ENCODE measurements at places on chromosomes 11 and 22.

DNA sequence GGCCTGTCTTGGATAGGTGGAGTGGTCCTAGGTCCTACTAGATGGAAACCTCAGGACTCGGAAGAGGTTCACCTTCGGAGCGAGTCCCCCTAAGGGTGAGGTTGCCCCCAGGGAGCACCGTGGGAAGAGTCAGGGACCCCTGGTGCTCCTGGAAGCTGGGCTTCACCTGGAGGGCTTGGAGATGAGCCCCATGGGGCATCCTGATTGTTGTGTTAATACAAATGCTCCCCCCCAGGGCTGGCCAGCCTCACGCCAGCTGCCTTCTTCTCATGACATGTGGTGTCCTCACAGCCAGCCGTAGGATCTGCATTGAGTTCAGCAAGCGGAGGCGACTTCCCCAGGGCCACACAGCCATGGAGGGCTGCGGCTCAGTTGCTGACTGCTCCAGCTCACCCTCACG is 1487.5 kb downstream of the BRD1 start:
- no peak for DNase-seq

DNA sequence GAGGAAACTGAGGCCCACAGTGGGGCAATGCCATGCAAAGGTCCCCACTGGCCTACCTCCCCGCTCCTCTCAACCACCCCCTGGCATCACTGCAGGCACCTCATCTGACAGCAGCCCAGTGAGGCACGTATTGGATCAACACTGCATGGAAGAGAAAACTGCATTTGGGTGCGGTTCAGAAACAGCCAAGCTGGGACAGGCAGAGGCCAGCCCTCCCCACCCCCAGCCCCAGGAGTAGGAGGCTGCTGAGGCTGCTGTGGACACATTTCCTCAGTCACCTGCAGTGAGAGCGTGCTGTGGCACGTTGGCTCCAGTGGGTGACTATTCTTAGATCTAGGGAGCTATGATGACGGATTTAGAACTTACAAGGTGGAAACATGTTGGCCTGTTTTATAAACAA is 63.7 kb downstream of the KCNC1 start:
- DNase-seq, result no peak

DNA sequence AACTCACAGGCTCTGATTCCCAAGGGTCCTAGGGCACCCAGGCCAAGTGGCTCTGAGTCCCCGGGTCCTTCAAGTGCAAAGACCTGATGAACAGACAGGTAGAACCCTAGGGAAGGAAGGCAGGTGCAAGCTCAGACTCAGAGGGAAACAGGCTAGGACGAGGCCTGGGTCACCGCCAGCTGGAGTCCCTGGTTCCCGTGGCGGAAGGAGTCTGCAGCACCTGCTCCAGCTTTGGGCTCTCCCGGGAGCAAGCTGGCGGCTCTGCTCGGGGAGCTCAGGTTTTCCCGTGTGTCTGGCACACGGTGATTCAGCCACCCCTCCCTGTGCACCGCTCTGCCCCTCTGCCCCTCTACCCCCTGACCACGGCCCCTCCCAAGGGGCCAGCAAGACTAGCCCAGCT is 59.8 kb downstream of the WNT7B start:
- DNase-seq, result no peak

DNA sequence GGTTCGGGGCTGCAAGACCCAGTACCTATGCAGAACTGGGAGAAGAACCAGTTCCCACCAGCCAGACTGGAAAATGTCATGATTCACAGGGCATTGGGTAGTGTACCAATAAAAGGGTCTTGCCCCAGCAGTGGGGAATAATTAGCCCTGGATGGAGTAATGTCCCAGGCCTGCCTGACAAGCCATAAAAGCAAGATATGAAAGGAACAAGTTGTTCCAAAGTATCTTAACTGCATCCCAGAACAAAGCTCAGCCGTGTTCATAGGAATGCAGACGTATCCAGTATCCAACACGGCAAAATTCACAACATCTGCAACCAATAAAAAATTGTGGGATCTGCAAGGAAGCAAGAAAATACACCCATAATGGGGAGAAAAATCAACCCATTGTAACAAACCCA is 47.9 kb downstream of the ASCL2 start:
- DNase-seq, result no peak
